ENCODE measurements at places on chromosomes 5 and 9. TPM values are rescaled to one million over a fixed set of nuclear protein-coding genes. Genes with fewer than 3 reads are reported as not detected.

GRCh38 chr5:75744355-75744754, 27.1 kb upstream of the POC5 start:
- DNase-seq, result no peak

DND1 gene
- total RNA-seq, result 0.31 TPM

DNA sequence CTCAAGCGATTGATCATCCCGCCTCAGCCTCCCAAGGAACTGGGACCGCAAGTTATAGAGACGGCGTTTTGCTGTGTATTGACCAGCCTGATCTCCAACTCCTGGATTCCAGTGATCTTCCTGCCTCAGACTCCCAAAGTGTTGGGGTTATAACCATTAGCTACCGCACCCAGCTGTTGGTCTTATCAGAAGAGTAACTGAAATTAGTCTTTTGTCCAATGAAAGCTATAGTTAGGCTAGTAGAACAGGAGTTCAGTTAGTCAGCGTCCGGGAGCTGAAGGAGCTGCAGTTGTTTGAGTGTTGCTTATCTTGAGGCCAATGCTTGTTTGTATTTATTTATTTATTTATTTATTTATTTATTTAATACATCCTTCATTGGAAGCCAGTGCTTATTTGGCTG, 3.2 kb upstream of the MIGA2 start:
- no peak for DNase-seq

DNA sequence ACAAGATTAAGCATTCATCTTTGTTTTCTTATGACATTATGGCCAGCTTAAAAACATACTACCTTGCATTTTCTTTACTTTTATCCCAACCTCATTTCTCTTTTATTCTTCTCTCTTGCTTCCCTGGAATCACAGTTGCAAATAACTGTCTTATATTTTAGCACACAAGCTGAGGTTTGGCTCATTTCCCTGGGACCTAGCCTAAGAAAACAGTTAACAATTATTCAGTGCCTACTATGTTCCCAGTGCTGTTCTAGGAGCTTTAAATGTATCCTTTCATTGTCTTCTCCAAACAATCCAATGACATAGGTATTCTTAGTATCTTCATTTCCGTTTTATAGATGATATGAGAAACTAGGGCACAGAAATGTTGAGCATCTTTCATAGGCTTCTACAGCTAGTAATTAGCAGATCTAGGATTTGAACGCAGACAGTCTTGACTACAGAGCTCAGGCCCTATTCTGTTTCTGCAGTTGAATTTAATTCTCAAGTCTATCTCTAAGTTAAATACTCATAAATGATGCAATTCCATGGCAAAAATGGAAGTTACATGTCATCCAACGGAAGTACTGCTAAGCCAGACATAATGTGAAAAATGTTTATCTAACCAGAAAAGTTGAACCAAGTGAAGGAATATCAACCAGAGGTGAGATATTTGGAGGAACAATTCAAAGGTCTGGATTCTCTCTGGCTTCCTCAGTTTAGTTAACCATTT, 52.3 kb upstream of the MTAP start:
- DNase-seq, result no peak

DNA sequence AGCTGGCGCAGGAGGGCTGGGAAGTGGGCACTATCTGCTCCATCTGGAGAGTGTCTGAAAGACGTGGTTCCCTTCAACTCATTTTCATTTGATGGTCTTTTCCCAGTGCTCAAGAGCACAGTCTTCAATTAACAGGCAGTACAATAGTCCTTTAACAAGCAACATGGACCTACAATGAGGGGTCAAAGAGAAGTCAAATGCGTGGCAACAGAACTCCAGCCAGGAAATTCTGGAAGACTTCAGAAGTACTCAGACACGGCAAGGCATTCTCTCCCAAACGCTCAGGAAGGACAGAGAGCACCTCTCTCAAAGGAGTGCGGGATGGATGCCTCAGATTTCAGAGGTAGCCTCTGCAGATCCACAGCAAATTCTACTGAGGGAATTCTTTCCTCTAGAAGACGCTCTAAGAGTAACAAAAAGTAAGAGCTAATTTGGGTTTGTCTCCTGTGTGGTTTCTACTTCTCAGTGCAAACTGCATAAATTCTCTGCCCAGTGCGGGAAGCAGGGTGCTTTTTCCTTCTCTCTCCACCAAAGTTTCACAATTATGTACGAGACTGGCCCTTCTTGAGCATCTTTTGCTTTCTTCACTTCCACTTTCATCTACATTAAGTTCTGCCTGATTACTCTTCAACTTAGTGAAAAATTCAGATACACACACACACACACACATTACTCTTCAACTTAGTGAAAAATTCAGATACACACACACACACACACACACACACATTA, 56.4 kb downstream of the LHFPL2 start:
- no peak for DNase-seq

DNA sequence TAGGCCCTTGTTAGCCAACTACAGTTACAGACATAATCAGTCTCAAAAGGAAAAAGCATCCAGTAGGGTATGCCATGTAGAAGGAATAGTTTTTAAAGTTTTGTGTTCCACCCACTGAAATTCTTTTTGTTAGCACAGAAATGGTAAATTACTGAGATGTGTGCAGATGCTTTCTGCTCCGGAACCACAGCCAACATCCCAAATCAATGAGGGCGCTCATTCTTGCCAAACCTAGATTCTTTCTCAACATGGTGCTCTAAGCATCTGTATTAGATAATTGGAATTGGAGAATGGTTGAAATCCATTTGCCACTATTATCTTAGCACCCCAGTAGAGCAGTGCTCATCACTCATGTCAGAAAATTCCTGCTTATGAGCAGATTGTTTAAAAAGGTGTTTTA, 127.8 kb downstream of the SEC61B start:
- DNase-seq, result no peak

GRCh38 chr9:34989946-34990635, 546 bp downstream of the DNAJB5 start:
- peak; percentile 35 for DNase-seq

Data from occipital lobe (tissue), 3 donors.